LHCN-M2 (cell line): ENCODE measurements at places on chromosomes 16 and 17. TPM values are rescaled to one million over a fixed set of nuclear protein-coding genes. Genes with fewer than 3 reads are reported as not detected.

- DNase-seq, result peak; percentile 17
Measured at GRCh38 chr17:42179911-42180410, 981 bp downstream of the KCNH4 start.

GRCh38 chr16:57105184-57105583, 12.8 kb downstream of the CPNE2 start:
- no peak for DNase-seq

The MFAP4 gene
- total RNA-seq, result 0.13 and 0.40 TPM in 2 replicates

The CA4 gene
- total RNA-seq, result not detected in 2 replicates

DNA sequence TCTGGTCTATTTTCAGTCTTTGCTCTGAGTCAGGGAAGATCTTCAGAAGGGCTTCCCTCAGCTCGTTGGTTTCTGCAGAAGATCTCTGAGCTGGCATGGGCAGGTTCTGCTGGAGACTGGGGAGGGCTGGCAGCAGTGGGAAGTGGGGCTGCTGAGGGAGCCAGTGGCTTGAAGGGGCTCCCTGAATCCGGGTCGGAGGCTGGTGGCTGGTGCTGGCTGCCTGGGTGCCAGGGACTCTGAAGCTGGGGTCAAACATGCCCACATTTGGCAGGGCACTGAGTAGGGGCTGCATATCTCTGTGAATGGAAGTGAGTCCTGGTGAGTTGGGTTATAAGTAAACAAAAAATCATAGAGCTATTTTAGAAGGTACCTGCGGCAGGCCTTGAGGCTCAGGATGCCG, 67.0 kb downstream of the N4BP1 start:
- no peak for DNase-seq

The KRTAP3-2 gene
- not detected in 2 replicates for total RNA-seq

GRCh38 chr16:14351647-14352046, 278.4 kb downstream of the PARN start:
- no peak for DNase-seq

DNA sequence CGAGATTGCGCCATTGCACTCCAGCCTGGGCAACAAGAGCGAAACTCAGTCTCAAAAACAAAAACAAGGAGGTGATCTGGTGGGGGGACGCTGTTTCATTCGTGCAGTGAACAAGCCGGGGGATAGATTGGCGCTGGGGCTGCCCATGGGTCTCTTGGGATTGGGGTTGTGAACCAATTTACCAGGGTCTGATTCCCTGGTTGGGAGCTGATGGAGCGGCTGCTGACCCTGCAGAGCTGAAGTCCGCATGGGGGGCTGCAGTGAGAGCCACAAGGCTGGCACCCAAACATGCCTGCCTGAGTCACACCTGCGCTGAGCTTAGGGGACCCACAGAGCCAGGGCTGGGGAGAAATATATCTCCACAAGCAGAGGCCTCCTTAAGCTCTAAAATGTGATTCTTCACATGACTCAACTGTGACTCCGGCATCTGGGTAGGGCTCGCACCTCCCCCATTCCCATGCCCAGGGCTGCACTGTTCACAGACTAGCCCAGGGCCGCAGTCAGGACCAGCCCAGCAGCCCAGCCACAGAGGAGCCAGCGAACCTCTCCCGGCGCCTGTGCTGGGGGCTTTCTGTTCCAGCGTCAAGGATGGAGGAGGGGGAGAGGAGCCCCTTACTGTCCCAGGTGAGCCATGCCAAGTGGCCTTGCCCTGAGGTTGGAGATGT, 5.0 kb downstream of the TSPAN10 start:
- DNase-seq, result peak; percentile 83

- no peak for DNase-seq
Measured at GRCh38 chr17:32943206-32943605, 15.3 kb downstream of the TMEM98 start.

DNA sequence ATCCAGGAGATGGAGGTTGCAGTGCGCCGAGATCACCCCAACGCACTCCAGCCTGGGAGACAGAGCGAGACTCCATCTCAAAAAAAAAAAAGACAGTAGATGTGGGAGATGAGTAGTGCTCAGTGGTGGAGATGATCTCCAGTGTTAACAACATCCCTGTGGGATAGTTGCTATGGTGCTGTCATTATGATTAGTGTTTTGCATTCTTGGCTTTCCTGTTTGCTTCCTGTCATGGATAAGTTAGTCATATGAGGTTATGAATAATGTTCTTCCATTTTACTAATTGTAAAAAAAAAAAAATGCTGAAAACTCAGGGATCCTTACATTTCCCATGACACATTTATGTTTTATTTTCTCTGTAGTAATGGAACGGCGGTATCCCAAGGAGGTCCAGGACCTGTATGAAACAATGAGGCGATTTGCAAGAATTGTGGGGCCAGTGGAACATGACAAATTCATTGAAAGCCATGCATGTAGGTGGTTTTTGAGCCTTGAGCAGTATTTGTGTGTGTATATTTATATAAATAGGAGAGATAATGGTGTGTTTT, 24.5 kb upstream of the DUSP14 start:
- DNase-seq, result peak; percentile 83

DNA sequence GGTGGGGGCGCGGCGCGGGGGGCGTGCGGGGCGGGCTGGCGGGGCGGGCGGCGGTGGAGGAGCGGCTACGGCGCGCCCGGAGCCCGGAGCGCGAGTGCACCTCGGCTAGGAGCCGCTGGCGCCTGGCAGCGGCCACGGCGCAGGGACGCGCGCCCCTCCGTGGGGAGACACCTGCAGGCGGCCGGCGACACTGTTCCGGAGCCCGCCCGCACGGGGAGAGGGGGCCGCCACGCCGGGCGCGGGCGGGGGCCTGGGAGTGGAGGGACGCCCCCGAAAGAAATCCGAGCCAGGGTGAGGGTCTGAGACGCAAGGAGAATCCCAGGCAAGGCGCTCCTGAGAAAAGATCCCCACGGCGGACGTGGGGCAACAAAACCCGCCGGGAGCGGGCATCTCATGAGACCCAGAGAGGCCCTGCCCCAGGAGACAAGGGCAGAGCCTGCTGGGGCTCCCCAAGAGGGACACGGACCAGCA, at the start of gene GSG1L:
GSG1L (minus strand) TSS at position 124 of the 471 bp plus-strand sequence. CDS start 290 bp downstream, outside the sequence.
- DNase-seq, result no peak

DNA sequence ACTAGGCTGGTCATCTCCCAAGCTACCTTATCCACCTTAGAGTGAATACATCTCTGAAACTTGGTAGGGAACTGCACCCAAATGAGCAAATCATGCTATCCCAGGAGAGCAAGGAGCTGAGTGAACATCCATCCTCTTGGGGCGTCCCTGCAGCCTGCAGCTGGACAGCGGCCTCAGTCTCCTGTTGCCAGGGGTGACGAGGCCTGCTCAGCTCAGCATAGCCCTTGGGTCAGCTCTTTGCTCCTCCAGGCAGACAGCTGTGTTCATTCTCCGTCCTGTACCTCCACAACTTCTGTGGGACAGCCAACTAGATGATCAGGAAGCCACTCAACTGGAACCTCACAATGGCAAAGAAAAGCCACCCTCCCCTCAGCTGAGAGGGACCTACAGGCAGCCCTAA, 111.9 kb downstream of the SOCS1 start:
- no peak for DNase-seq

The SCGB1C2 gene
- not detected in 2 replicates for total RNA-seq

The NKD1 gene
- total RNA-seq, result 0.06 and 0.19 TPM in 2 replicates

The NTN1 gene
- total RNA-seq, result 0.17 and 0.19 TPM in 2 replicates

DNA sequence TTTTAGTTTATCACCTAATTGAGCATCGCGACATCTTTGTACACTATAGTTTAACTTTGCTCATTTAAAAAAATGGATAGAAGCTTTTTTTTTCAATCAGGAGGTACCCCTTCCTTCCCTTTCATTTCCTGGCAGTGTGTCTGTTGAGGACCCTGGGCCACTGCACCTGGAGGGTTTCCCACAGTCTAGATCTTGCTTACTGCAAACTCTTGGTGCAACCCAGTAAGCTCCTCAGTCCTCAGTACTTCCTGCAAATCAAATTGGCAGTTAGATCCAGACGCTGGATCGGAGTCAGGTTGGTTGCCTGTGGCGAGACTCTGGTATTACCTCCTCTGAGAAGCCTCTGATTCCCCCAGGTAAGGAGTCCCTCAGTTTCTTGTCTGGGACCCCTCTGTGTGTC, 162.0 kb downstream of the RAB11FIP4 start:
- DNase-seq, result no peak

DNA sequence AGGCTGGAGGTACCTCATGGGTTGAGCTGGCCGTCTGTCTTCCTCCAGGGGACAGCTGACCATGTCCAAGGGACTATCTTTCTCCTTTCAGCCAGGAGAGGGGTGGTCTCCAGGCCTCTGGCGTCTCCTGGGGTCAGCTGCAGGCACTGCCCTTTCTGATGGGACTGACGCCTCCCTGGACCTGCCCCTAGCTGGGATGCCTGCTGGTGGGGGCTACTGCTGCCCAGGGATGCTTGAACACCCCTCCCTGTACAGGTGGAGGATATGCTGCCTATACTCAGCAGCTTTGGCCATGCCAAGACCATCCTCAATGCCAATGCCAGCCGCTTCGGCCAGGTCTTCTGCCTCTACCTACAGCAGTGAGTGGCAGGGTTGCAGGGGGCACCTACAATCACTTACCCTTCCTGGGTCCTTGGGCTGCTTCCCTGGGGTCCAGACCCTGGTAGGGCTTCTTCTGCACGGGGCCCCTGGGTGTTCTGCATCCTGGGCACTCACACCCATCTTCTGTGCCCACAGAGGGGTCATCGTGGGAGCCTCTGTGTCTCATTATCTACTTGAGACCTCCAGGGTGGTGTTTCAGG, 4.2 kb downstream of the MYO15B start:
- DNase-seq, result no peak

GRCh38 chr17:17833658-17834357, 3.0 kb downstream of the SREBF1 start:
- DNase-seq, result no peak

DNA sequence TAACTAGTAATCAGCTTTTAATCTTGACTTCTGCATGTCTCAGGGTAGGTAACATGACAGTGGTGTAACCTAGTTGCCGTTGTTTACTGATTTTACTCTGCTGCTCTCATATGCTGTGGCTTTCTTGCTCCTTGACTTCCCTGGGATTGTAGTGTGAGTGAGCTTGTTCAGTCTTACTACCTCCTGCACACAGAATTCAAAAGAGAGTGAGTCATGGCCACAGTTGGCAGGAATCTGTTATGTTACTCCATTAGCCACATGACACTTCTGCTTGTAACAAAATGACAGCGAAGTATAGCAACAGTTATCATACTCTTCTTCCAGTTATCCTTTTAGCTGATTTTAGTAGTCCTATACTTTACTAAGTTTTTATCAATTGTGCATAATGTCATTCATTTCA, 18.8 kb downstream of the TNRC6A start:
- DNase-seq, result peak; percentile 94

DNA sequence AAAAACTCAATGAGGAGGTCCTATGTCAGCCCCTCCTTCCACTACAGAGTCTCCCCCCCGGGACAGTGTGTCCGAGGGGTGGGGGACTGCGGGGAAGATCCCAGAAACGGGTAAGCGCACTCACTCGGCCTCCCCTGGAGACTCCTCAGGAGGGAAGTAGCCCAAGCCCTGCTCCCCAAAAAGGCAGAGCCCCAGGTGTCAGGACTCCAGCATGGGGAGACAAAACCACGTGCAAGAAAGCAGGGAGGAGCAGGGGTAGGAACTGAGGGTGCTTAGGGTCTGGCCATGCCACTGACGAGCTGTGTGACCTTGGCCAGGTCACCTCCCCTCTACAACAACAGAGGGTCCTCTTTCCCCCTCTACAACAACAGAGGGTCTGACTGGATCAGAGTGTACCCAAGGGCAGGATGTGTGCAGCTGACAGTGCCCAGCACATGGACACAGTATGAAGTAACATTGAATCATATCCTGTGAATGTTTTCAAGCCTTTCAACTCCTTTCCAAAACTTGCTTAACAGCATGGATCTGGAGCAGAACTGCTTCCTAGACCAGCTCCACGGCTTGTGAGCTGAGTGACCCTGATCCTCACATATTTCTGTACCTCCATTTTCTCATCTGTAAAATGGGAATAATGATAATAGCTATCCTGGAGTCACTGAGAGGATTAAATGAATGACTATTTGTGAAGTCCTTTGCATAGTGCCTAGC, 2.1 kb upstream of the NAGS start:
- DNase-seq, result peak; percentile 88

The JPH3 gene
- total RNA-seq, result not detected in 2 replicates

- DNase-seq, result no peak
Measured at GRCh38 chr16:53933407-53933806, 229.5 kb downstream of the FTO start.

DNA sequence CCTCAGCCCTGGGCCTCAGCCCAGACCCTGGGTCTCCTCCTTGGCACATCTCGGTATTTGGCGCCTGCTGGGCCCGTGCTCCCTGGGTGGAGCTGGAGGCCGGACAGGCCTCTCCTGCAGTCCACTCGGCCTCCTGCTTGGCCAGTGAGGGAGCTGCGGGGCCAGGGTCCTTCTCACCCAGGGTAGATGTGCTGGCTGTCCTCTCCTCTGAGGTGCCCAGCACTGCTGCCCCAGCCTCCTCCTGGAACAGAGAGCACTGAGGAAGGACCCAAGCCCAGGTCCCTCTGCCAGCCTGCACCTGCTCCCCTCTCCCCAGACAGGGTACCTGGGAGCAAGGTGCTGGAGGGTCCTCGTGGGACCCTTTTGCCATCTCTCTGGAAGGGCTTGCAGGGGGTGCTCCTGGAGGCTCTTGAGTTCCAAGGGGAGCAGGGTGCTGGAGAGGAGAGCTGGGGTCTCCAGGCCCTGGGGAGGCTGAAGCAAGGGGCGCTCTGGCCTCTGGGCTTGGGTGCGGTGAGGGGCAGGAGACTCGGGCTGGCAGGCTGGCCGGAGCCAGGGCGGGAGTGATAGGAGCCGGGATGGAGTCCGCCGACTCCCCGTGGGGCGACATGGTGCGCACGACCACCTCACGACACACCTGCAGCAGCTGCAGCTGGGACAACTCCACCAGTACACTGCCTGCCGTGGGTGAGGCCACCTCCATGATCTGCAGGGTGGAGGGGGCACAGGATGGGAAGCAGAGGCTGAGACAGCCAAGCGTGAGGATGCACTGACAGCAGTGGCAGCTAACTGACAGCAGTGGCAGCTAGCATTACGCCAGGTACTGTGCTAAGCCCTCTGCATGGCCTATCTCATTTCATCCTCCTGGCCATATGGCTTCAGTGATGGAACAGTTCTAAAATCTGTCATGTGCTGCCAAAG, 17.8 kb downstream of the TSPOAP1 start:
- no peak for DNase-seq

DNA sequence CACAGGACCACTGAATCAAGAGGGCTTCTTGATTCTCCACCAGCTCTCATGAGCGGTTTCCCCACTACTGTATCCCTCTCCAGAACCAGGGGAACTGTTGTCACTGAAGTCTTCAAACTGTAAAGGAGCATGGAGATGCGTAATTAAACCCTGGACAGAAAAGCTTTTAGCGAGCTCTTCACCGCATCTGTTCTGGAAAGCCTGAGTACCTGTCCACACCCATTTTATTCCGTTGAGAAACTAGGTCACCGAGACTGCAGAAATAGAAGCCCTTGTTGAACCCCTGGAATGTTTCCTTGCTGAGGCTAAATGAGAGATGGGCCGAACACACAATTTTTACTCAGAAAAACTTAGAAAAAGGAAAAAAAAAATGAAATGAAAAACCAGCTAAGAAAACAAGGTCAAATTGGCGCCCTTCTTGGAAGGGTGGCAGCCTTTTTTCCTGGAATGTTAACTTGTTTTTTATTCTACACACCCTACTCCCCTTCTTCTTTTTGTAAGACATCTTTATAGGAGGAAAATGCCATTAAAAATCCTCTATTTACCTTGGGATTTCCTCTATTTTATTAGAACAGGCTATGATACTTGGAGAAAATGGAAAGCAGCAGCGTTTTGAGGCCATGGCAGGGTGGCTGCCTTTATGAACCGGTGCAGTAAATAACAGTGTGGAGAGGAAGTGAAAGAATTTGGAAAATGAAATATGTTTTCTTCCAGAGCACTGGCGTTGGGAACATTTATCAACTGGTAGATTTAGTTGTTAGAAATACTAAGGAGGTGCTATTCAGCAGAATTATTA, 52.6 kb upstream of the CRISPLD2 start:
- DNase-seq, result no peak

- no peak for DNase-seq
Measured at GRCh38 chr17:48563385-48563838, 14.7 kb downstream of the HOXB4 start.
